ENCODE measurements at places on chromosomes 5 and 9.

GRCh38 chr9:129555512-129556215 is 65.2 kb downstream of the C9orf50 start:
- DNase-seq, result no peak

- DNase-seq, result no peak
These were observed 197.0 kb downstream of the ARHGEF28 start for GRCh38 chr5:73822989-73823339.

DNA sequence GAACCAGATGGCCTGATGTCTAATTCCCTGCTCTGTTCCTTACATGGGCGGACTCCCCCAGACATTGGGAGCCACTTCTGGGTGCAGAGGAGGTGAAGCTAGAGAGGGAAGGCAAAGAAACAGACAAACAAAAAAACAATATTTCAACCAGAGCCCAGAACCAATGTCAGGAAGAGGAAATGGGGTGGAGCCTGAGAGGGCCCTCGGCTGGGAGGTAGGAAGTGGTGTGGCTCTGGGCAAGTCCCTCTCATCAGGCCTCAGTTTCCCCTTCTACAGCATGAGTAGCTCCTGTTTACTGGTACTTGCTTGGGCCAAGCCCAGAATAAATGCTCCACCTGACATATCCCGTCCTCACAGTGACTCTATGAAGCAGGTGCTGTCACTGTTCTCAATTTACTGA is 11.1 kb downstream of the SH2D3C start:
- DNase-seq, result no peak

GRCh38 chr9:6150483-6150882 is 65.1 kb upstream of the IL33 start:
- no peak for DNase-seq

DNA sequence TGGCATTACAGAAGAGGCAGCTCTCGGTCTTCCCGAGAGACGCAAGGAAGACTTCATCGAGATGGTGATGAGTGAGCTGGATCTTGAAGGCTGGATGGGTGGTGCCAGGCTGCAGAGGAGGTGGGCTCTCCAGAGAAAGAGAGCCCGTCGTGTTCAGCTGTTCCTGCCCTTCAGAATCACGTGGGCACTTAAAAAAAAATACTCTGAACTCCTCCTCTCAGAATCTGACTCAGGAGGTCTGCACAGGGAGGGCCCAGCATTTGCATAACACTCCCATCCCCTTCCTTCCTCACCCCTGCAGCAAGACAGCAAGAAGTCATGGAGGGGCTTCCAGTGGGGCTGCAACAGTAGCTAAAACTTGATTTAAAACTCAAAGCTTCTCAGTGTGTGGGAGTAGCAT is 203.0 kb downstream of the ATPSCKMT start:
- no peak for DNase-seq

DNA sequence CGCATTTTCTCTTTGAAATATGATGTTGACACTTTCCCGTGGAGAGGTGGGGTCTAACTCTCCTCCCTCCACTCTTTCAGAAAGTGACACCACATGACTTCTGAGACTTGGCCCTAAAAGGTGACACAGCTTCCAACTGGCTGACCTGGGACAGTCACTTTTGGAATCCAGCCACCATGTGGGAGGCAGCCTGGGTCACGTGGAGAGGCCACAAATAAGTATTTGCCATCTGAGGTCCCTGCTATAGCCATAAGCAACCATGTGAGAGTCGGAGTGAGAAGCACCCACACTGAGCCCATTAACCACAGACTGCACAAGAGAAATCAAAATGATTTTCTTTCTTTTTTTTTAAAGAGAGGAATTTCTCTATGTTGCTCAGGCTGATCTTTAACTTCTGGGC is 4.1 kb upstream of the PHYKPL start:
- no peak for DNase-seq

- no peak for DNase-seq
These were observed 444.3 kb downstream of the ENC1 start for GRCh38 chr5:74196233-74196632.

GRCh38 chr9:132908635-132909034 is 29.9 kb downstream of the SPACA9 start:
- no peak for DNase-seq

DNA sequence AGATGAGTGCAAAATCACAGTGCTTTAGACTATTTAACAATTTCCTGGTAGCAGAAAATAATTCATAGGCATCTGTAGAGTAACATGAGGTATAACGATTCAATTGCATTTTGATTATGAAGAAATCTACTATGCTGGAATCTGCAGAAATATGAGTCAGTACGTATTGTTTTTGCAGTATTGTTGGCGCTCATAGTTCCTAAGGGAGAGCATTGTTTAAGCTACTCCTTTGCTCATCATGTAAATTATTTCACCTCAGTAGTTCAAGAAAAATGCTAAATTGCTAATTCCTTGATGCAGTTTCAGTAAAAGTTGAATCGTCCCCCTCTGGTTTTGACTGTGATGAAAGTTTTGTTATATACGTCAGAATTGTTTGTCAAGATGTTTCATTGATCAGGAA is 458.4 kb downstream of the HINT1 start:
- no peak for DNase-seq

DNA sequence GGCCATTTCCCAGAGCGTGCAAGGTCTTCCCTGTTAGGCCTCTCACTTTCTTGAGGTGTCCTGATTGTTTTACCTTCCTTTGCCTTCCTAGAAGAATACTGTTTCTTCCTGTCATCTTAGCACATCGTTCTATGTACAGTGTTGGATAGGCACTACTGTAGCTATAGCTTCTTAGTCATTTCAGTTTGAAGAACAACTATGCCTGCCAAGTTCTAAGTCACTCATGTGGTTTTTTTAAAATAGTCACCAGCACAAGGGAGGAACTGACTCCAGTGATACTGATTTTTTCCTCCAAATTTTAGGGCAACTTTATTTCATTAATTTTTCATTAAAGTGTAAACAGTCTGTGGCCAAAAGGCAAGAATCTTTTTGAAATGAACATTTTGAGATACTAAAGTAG is 122.4 kb upstream of the NR5A1 start:
- no peak for DNase-seq

DNA sequence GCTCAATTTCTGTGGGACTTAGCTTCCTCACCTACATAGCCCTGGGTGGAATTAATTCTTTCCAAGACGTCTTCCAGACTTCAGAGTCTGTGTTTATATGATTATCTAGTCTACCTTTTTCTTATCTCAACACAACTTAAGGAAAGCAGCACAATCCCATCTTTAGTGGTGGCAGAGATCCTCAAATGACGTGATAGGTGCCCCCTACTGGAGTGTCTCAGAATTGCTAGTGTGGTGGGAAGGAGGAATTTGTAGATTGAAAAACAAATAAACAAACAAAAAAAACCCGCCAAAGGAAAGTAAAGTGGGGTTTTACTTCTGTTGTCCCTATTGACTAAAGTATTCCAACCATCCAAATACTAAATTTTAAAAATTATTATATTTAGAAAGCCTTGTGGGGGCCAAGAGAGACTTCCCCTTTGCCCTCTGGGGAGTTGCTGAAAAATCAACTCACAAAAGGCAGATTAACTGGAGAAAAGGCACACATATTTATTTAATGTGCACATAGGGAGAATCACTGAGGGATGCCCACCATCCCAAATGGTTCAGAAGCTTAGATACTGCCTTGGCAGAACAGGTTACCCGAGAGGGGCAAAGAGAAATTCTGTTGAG is 283.3 kb downstream of the TMEM167A start:
- peak; percentile 7 for DNase-seq

DNA sequence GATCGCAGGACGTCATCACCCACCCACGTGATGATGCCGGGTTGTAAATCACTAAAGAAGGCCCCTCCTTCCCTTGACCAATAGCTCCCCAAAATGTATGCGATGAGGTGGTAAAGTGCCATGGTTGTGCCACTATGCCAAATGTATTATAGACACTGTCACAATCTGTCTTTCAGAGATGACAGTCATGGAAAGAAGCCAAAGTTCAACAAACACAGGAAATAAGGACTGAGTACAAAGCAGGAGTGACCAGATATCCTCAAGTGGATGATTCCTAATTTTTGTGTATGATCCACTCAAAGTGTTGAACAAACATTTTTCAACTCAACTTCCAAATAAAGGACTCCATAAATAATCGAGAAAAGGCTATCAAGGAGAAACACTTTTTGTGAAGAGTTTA is 12.5 kb downstream of the GLIS3 start:
- DNase-seq, result no peak

DNA sequence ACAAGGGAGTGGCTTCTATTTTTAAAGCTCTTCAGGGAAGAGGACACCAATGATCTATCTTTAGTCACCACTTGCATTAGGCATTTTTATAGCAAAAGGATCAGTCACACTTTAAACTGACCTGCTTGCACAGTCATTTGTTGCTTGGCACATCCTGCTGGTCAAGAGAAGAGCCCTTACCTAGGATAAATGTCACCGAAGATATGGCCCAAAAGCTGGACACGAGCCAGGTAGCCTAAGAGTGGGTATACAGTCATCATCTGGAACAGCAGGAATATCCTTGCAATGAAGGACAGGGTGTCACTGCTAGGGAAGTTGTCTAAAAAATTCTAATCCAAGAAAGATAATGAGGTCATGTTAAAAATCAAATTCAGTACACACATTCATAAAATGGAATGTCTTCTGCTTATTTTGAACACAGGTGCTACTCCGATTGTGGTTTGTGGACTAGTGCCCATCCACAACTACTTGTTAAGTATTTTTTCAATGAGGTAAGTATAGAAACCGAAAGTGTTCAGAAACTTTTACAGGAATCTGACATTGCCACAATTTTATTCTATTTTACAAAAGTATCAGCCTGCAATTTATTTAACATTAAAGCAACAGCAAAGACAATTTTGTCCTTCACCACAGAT is 78.4 kb downstream of the SLC38A9 start:
- no peak for DNase-seq

- DNase-seq, result no peak
These were observed 265.3 kb downstream of the ENC1 start for GRCh38 chr5:74375271-74375670.

DNA sequence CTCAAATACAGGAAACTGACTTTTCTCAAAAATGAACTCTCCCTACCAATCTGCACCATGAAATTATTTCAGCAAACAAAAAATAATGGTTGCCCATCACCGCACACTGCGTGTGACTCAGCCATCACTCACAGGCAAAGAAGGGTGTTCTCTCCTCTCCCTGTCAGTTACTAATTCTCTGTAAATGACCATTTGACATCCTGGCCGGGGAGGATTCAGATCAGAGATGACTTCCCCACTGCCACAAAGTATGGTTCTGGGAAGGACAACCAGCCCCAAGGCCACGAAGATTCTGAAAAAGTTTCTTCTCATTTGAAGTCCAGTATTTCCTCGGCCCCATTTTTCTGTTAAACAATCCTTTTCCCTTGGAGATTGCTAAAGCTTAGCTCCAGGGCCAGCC is 199.4 kb downstream of the AUH start:
- peak; percentile 59 for DNase-seq

DNA sequence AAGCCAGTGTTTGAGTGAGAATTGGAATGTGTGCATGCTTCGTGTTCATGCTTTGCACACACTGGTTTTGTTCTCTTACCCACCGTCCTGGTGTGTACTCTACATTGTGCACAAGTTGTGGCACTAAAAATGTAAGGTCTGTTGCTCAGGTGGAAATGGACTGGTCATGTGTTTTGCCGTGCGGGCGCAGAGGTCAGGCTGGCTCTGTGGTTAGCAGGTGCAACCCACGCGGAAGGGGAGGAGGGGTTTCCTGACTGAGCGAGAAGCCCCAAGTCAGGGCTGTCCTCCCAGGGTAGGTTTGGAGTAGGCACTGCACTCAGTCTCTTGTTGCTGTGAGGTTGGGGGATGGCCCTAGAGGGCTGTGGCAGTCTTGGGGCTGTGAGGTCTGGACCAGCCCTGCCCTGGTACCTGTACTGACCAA is 86.6 kb downstream of the EHMT1 start:
- DNase-seq, result peak; percentile 20

- no peak for DNase-seq
These were observed 10.0 kb upstream of the INSL6 start for GRCh38 chr9:5195463-5195862.

GRCh38 chr5:56350597-56351170 is 117.6 kb upstream of the ANKRD55 start:
- DNase-seq, result no peak

GRCh38 chr5:176632745-176633144 is 2.3 kb downstream of the EIF4E1B start:
- DNase-seq, result no peak

GRCh38 chr9:27293996-27294395 is 3.0 kb downstream of the EQTN start:
- no peak for DNase-seq

DNA sequence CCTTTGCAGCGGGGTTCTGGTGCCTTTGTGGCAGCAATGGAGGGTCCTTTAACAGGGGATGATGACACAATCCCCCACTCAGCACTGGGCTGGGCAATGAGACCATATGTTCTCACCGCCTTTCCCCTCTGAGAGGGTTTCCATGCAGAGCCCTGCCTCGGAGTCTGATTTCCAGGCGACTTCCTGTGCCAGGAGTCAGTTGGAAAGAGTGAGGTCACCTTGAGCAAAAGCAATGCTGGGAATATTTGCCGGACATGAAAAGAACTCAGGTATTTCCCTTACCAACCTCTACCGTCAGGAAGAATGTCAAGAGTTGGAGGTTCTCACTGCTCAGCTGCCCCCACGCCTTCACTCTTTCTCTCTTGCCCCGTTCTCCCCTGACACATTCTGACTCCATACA is 284.2 kb upstream of the IRX1 start:
- DNase-seq, result no peak

DNA sequence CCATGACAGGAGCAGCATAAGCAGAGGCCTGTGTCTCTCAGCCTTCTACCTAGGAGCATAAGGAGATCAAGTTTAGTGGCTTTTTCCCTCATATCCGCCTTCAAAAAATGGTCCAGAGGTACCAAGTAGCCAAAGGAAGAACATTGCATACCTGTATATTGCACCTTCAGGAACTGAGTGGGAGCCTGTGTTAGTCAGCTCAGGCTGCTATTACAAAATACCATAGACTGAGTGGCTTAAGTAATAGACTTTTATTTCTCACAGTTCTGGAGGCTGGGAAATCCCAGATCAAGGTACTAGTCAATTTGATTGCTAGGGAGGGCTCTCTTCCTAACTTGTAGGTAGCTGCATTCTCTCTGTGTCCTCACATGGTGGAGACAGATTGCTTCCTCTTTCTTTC is 597.4 kb upstream of the PTGER4 start:
- no peak for DNase-seq

GRCh38 chr5:71899865-71900342 is 180.8 kb downstream of the CARTPT start:
- DNase-seq, result no peak

GRCh38 chr5:153513156-153513555 is 22.7 kb downstream of the GRIA1 start:
- no peak for DNase-seq

- DNase-seq, result no peak
These were observed 23.9 kb upstream of the MYOT start for GRCh38 chr5:137843676-137844299.

- no peak for DNase-seq
These were observed 10.2 kb downstream of the DCANP1 start for GRCh38 chr5:135436951-135437418.

- DNase-seq, result no peak
These were observed 25.5 kb upstream of the RUSC2 start for GRCh38 chr9:35464141-35465025.

GRCh38 chr9:136228107-136228875 is 17.3 kb downstream of the QSOX2 start:
- no peak for DNase-seq

- no peak for DNase-seq
These were observed 1.8 kb downstream of the IRX1 start for GRCh38 chr5:3597167-3598007.

GRCh38 chr9:106557996-106558667 is 304.8 kb upstream of the ZNF462 start:
- DNase-seq, result no peak

- DNase-seq, result no peak
These were observed 219.6 kb downstream of the ADAMTS6 start for GRCh38 chr5:65262096-65262495.

- DNase-seq, result no peak
These were observed 64.6 kb downstream of the GADD45G start for GRCh38 chr9:89669361-89669842.

Data from T-helper 2 cell treated with Interferon-gamma antibody and Interleukin-4, amounts not matched to agents 5 μg/mL and 100 μg/mL, for 36 hours (primary cell).